ENCODE measurements at places on chromosomes 1 and 21.

DNA sequence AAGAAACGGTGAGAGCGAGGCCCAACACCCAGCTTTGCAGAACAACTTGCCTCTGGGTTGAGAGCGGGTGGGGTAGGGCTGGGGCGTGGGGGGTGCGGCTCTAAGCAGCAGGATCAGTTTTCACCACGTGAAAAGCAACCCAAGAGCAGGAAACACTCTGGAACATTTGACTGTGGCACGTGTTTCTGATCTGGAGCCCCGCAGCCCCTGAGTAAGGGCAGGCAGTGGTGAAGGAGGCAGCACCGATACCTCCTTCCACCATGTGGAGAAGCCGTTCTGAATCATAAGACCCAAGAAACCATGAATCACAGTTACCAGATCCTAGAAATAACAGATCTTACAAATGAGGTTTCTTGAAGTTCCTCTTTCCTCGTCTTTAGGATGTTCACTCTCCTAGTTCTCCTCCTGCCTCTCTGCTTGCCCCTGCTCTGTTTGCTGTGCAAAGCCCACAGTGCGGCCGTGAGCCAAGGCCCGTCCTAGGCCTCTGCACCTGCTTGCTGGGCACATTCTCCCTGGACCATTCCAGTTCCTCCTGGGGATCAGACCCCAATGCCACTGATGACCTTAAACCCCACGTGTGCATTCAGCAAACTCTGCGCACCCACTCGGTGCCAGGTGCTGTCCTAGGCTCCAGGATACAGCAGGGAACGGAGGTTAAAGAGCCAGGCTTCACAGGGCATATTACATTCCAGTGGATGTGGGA, 31.9 kb downstream of the SLC1A7 start:
- no peak overlapping the region for H3K4me3 ChIP-seq
- no peak overlapping the region for H3K27ac ChIP-seq
- H3K36me3 ChIP-seq: no peaks in the 10 kb centered on the region
- DNase-seq: no peak

DNA sequence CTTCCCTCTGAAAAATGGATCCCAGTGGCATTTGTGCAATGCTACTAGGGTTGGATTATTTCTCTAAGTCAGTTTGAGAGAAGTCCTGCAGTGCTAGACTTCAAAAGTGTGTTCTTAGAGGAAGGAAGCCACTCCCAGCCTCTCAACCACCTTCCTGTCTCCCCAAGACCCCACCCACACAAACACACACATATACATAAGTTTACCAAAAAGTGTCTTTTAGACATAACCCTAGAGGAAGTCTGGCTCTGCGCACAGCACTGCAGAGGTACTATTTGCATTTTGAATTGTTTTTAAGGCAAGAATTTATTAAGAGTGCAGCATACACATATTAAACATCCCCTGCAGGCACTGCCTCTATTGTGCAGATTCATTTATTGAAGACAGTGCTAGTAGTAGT, 127.3 kb downstream of the HHIPL2 start:
- DNase-seq: no peak
- H3K36me3 ChIP-seq: no peaks in the 10 kb centered on the region
- H3K27me3 ChIP-seq: no peaks in the 10 kb centered on the region
- H3K4me3 ChIP-seq: peak overlapping the region; percentile 8
- H3K27ac ChIP-seq: peak overlapping the region; percentile 4

DNA sequence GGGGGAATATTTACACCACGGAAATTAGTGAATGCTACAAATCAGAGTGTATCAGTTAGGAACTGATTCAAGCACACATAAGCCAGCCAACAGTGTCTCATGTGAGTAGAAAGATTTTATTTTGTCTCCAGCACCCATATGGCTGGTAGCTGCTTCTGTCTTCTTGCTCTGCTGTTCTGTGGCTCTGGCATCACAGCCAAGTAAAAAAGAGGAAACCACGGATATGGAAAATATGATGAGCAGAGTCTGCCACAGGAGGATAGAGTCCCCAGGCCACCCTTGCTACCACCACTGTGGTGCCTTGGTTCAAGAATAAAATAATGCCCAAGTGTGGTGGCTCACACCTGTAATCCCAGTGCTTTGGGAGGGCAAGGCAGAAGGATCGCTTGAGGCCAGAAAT, 53.6 kb upstream of the SPOCD1 start:
- H3K27ac ChIP-seq: no peak overlapping the region
- H3K4me3 ChIP-seq: no peak overlapping the region
- peaks cover 3% of the 10 kb centered on the region for H3K4me1 ChIP-seq
- no peaks in the 10 kb centered on the region for H3K36me3 ChIP-seq
- no peak for DNase-seq

DNA sequence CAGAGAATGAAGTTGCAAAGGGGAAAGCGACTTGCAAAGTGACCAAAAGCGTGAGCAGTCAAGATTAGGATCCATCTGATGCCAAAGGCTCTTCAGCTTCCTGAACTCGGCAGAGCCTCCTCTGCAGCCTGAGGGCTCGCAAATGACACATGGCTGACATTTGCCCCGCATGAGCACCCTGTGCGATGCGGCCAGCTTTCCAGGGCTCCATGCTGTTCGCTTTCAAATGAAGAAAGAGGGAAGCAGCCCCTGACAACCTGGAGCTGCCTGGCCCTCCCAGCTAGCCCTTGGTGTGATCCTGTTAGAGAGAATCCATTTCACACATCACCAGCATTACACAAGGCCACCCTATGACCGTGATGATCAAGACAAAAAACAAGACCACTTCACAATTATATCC, 20.2 kb upstream of the FAM131C start:
- no peak overlapping the region for H3K4me3 ChIP-seq
- no peaks in the 10 kb centered on the region for H3K4me1 ChIP-seq
- no peak for DNase-seq
- H3K27ac ChIP-seq: no peak overlapping the region
- no peaks in the 10 kb centered on the region for H3K27me3 ChIP-seq

DNA sequence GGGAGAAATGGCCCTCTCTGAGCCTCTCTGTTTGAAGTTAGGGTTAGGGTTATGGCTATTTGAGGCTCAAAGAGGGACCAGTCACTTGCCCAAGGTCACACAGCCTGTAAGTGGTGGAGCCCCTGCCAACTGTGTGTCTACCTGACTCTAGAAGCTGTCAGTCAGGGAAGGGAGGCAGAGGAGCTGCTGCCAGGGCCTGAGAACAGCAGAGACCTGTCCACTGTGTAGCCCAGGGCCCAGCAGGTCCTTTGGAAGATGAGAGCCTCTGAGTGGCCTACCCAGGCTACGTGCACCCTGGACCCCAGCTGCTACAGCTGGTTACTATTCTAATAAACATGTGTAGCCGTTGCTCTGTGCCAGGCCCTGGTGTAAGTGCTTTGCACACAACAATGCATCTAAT, 15.1 kb upstream of the EDN2 start:
- no peak for DNase-seq
- H3K27me3 ChIP-seq: peaks cover 2% of the 10 kb centered on the region
- no peak overlapping the region for H3K27ac ChIP-seq
- H3K4me1 ChIP-seq: peaks cover 5% of the 10 kb centered on the region

- no peak overlapping the region for H3K27ac ChIP-seq
- H3K27me3 ChIP-seq: no peaks in the 10 kb centered on the region
- no peaks in the 10 kb centered on the region for H3K36me3 ChIP-seq
- H3K4me3 ChIP-seq: no peak overlapping the region
Observed at GRCh38 chr1:214967865-214968575, 114.5 kb upstream of the KCNK2 start.

- DNase-seq: no peak
- no peaks in the 10 kb centered on the region for H3K4me1 ChIP-seq
- H3K36me3 ChIP-seq: no peaks in the 10 kb centered on the region
- H3K27me3 ChIP-seq: no peaks in the 10 kb centered on the region
- H3K4me3 ChIP-seq: no peak overlapping the region
- H3K27ac ChIP-seq: no peak overlapping the region
Observed at GRCh38 chr1:119606394-119606793, 41.7 kb downstream of the ZNF697 start.

GRCh38 chr1:224921354-224921753, 8.1 kb upstream of the DNAH14 start:
- no peaks in the 10 kb centered on the region for H3K4me1 ChIP-seq
- no peak overlapping the region for H3K27ac ChIP-seq
- no peak overlapping the region for H3K4me3 ChIP-seq
- H3K27me3 ChIP-seq: peaks cover under 1% of the 10 kb centered on the region

DNA sequence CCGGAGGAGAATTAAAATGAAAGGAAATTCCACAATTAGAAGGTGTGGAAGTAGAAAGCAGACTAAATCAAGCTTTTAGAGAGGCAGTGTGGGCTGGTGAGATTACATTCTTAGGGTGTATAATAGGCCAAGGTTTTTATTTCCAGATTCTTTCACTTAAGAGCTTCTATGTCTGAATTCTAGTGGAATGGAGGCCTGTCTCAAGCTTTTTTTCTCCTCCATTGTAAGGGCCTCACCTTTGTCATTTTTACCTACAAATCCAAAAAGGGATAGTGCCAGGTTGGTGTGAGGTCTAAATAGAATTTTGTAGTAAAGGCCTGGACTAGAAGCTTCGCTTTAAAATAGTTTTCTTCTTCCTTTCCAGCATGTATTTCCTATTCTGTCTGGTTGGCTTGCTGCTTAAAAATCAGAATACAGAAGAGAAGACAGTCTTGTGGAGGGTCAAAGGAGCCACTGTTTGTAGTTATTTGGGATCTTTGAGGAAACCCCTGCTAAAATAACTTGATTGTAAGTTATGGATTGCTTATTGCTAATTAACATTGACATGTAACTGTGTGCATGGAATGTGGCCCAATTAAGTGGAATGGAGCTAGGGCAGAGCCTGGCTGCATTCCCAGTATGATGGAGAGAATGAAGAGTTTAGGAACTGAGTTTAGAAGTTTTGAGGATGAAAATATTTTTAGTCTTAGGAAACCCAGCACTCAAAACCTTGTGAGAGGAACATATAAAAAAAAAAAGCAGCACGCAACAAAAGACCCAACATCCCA, 162.5 kb upstream of the B3GALT2 start:
- H3K4me3 ChIP-seq: no peak overlapping the region
- H3K36me3 ChIP-seq: no peaks in the 10 kb centered on the region
- no peak for DNase-seq
- no peaks in the 10 kb centered on the region for H3K27me3 ChIP-seq
- H3K27ac ChIP-seq: no peak overlapping the region
- no peaks in the 10 kb centered on the region for H3K4me1 ChIP-seq

DNA sequence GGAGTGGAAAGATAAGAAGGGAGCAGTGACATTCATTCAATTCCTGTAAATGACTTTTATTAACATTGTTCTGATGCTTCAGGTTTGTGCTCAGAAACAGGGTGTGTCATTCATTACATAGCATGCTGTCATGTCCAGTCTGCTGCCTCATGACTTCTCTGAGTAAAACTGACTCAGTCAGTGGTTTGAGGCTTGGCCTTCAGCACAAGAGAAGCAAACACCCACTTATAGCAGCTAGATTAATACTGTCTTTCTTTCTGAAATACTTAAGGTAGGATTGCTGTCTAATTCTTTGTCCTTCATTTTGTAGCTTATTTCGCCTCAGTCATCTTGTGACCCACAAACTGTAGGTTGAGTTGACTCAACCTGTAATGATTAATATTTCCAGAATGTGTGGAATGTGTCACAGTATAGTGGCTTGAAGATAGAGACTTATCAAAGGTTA, 32.9 kb downstream of the RASAL2 start:
- DNase-seq: no peak
- no peak overlapping the region for H3K27ac ChIP-seq
- no peak overlapping the region for H3K4me3 ChIP-seq
- no peaks in the 10 kb centered on the region for H3K4me1 ChIP-seq
- H3K36me3 ChIP-seq: no peaks in the 10 kb centered on the region

DNA sequence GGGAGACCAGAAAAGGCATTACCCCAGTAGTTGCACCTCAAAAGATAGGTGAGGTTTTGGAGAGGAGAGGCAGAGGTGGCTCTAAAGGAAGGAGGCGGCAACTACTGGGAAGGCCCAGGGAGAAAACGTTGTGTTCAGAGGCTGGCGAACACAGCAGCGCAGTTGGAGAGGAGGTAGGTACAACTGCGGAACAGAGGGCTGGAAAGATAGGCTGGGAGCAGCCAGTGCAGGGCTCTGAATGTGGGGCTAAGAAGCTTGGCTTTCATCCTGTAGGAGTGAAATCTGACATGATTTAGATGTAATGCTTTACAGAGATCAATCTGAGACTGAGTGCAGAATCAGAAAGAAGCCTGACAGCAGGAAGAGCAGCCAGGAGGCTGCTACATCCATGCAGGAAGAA, 13.0 kb downstream of the RIMS3 start:
- H3K27me3 ChIP-seq: no peaks in the 10 kb centered on the region
- no peak overlapping the region for H3K4me3 ChIP-seq
- no peak overlapping the region for H3K27ac ChIP-seq
- H3K36me3 ChIP-seq: no peaks in the 10 kb centered on the region
- no peak for DNase-seq

- H3K27ac ChIP-seq: no peak overlapping the region
- no peaks in the 10 kb centered on the region for H3K27me3 ChIP-seq
- no peak for DNase-seq
- H3K4me3 ChIP-seq: no peak overlapping the region
Observed at GRCh38 chr1:247337250-247337746, 5.6 kb upstream of the ZNF496 start.

DNA sequence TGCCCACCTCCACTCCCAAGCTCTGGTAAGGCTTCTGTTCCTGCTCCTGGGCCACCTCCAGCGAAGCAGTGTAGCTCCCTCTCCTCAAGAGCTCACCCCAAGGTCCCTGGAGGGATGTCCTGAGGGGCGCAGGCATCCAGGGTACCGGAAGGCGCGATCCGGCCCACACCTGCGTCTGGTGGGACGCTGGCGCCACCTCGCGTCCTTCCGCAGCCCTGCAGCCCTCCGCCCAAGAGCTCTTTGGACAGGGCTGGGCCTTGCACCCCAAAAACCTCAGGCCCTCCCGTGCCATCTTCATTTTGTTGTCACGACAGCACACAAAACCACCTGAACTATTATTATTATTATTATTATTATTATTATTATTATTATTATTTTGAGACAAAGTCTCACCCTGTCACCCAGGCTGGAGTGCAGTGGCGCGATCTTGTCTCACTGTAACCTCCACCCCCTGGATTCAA, 49.2 kb upstream of the PAX7 start:
- no peak overlapping the region for H3K27ac ChIP-seq
- no peaks in the 10 kb centered on the region for H3K27me3 ChIP-seq
- no peaks in the 10 kb centered on the region for H3K36me3 ChIP-seq

DNA sequence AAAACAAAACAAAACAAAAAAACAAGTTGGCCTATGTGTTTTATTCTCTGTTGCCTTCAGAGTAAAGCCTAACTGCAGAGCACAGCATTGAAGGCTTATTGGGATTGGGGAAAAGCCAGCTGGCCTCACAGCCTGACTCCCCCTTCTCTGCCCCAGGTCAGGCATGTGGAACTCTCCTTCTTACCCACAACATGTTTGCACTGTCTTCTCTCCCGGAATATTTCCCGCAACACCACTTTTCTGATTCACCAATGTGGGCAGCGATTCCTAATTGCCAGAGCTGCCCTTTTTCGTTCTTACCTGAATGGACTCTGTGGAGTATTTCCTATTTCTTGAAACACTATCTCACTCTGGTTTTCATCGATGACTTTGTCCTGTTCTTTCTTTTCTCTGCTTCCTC, 2.8 kb upstream of the TARBP1 start:
- no peak for DNase-seq
- H3K4me3 ChIP-seq: no peak overlapping the region
- H3K4me1 ChIP-seq: no peaks in the 10 kb centered on the region
